Naive thymus-derived CD8-positive, alpha-beta T cell (primary cell): ENCODE measurements at places on chromosomes 1 and 21.

GRCh38 chr1:203823306-203823705, 27.9 kb downstream of the ZBED6 start:
- DNase-seq = no peak

- no peak for DNase-seq
These were observed 15.0 kb upstream of the KCNN3 start for GRCh38 chr1:154884869-154885701.

DNA sequence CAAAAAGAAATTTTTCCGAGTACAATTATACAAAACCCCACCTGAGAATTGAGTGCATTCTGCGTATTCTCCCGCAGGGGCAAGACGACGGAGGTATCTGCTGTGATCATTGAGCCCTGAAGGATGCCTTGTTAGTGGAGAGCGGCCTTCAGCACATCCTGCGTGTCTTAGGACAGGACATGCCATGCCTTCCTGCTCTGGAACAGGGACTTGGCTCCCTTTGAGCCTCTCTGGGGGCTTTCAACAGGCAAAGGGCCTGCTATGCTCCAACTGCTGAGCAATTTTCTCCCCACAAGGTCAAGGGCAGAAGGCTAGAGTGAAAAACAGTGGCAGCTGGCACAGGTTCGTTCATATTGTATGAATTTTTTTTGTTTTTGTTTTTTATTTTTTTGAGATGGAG, 52.4 kb downstream of the TOR1AIP2 start:
- no peak for DNase-seq

DNA sequence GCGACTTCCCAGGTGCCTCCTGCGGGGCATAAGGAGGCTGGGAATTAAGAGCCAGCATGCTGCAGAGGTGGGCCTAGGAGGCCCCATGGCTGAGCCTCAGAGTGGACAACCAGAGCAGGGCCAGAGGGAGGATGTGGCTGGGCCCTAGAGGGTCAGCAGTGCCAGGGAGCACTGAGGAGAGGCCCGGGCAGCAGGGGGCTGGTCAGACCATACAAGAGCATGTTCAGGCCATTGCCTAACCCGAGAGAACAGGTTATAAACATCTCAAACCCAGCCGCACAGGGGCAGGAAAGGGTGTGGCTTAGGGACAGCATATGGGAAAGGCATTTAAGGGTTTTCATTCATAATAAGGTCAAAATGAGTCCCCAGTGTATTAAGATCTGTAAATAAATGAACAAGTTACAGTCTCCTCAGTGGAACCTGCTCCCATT, 51.1 kb downstream of the IER5 start:
- DNase-seq = no peak

DNA sequence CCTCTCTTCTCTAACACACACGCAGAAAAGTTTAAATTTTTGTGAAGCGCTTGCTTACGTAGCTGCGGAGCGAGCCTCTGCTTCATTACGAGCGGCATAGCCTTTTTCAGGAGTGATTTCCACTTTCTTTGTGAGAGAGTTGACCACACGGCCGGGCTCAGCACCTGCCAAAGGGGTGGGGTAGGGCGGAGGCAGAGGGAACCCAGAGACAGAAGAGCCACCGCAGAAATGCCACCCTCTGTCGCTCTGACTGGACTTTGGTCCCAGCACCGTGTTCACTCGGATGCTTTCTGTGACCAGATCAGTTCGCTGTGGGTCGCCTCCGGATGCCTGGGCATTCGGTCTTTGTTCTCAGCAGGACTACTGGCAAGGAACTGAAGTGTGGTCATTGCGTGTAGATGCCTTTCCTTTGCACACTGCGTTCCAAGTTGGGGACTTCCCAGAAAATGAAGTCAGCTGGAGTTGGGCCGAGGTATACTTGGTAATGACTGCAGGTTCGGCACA, 883 bp downstream of the CHODL start:
- no peak for DNase-seq

DNA sequence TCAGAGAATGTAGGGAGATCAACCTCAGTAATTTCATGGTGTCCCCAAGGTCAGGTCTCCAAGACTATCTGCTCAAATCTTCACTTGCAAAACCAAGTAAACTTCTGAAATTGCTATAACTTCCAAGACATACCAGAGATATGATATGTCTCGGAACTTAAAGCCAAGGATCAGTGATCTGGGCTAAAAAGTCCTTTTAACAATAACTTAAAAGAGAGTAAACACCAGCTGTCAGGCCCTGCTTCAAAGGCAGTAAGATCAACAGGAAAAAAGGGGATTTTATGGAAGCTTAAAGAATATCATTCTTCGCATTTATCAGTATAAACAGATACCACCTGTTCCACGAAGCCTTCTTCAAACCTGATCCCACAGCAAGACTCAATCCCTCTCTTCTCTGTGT, 13.7 kb downstream of the UBR4 start:
- DNase-seq = no peak

DNA sequence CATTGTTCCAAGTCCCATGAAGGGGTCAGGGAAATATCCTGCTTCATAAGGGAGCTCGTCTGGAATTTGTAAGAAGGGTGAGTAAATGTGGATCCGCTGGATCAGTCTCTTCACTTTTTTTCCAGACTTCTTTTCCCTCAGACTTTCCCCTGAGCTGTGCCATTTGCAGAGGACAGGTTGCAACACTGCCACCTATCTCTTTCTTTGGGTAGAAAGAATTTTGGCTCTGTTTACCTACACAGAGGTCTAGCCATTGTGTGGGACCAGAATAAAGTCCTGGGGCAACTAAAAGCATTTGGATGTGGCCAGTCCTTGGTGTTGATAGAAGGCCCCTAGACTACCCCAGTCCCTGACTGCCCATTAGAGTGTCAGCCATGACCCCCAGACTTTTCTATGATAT, 1146.7 kb upstream of the PRMT6 start:
- no peak for DNase-seq
